ENCODE measurements at places on chromosomes 7 and 10. TPM values are rescaled to one million over a fixed set of nuclear protein-coding genes. Genes with fewer than 3 reads are reported as not detected.

DTX2 gene
- total RNA-seq, result 11.1 TPM

GRM3 gene
- total RNA-seq, result 7.2 TPM

BAMBI gene
- total RNA-seq, result 55.9 TPM

ATP5MK gene
- total RNA-seq, result 84.4 TPM

PYROXD2 gene
- total RNA-seq, result 5.9 TPM

LEP gene
- total RNA-seq, result not detected

ASB10 gene
- total RNA-seq, result 0.44 TPM

RET gene
- 4.5 TPM for total RNA-seq

ELFN1 gene
- 21.5 TPM for total RNA-seq

AGAP5 gene
- total RNA-seq, result 8.0 TPM

CRTAC1 gene
- 19.3 TPM for total RNA-seq

TUBB8 gene
- total RNA-seq, result not detected

TMEM229A gene
- 1.9 TPM for total RNA-seq

ICA1 gene
- total RNA-seq, result 12.9 TPM

CLRN3 gene
- not detected for total RNA-seq

GPR158 gene
- total RNA-seq, result 4.9 TPM

RBP4 gene
- total RNA-seq, result 7.0 TPM

GPER1 gene
- total RNA-seq, result 4.1 TPM

PPP1R17 gene
- total RNA-seq, result 0.33 TPM

POLR2J2 gene
- 7.2 TPM for total RNA-seq

FGFR2 gene
- 77.5 TPM for total RNA-seq

ABI1 gene
- 54.2 TPM for total RNA-seq

PRRT4 gene
- 6.8 TPM for total RNA-seq

KCND2 gene
- total RNA-seq, result 14.5 TPM

LRRTM3 gene
- 5.2 TPM for total RNA-seq

GPRIN2 gene
- 9.0 TPM for total RNA-seq
